ENCODE measurements at places on chromosomes 12 and 14.

- DNase-seq = no peak
Observed at GRCh38 chr14:63510538-63510937, 32.6 kb downstream of the PPP2R5E start.

DNA sequence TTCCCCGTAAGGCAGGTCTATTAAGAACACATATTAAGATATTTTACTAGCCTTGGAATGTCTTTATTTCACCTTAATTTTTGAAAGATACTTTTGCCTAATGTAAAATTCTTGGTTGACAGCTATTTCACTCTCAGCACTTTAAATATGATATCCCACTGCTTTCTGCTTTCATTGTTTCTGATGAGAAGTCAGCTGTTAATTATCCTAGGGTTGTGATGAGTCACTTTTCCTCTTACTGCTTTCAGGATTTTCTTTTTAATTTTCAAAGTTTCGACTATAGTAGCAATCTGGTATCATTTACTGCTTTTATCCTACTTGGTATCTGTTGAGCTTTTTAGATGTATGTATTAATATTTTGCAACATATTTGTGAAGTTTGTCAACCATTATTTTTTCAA is 578.9 kb upstream of the ATP2B1 start:
- no peak for DNase-seq

DNA sequence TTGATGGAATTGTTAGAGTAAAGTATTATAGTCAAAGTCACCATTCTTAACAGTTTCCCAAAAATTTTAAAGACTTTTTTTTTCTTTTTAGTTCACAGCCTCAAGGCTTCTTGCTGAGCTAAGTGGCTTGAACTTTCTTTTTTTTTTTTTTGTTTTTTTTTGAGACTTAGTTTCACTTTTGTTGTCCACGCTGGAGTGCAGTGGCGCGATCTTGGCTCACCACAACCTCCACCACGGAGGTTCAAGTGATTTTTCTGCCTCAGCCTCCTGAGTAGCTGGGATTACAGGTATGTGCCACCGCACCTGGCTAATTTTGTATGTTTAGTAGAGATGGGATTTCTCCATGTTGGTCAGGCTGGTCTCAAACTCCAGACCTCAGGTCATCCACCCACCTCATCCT is 92.8 kb downstream of the SETD3 start:
- no peak for DNase-seq

DNA sequence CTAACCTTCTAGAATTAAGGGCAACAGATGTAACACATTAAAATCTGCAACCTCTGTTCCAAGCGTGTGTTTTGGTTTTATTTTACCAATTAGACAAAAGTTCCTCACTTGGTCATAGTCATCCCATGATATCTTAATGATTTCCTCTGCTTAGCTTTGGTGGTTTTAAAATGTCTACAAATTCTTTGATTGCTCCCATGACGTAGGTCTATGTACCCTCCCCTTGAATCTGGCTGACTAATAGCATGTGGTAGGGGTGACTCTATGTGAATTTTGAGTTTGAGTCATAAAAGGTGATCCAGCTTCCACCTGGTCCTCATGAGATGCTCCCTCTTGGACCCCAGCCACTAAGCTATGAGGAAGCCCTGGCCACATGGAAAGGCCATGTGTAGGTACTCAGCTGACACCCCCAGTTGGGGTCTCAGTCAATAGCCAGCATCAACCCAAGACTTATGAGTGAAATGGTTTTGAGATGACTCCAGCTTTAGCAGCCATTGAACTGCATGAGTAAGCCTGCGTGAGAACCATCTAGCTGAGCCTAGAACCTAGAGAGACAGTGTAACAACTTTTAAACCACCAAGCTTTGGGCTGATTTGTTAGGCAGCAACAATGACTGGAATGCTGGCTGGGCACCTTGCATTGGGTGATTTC is 247.1 kb downstream of the MSRB3 start:
- DNase-seq = peak; percentile 1

DNA sequence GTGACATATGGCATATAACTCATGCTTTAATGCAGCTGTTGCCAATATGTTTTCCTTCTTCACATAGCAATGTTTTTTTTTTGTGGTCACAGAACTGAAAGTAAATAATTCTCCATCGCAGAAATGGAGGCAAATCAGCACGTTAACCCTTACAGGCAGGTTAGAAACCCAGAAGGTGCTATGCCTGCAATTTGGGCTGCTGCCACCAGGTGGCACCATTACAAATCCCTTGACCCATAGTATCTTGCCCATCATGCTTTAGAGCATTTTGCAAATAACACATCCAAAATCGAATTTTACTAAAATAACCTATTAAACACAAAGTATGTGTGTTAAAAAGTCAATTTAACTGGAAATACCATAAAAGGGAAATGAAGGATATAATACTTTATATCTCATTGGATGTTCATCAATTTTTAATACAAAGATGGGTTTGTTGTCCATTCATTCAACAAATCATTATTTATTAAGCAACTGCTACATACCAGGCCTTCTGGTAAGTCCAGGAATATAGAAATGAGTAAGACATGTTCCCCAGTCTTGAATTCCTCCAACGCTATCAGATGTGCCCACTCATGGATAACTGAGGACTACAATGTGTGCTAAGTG is 340.1 kb downstream of the GLT1D1 start:
- DNase-seq = no peak

DNA sequence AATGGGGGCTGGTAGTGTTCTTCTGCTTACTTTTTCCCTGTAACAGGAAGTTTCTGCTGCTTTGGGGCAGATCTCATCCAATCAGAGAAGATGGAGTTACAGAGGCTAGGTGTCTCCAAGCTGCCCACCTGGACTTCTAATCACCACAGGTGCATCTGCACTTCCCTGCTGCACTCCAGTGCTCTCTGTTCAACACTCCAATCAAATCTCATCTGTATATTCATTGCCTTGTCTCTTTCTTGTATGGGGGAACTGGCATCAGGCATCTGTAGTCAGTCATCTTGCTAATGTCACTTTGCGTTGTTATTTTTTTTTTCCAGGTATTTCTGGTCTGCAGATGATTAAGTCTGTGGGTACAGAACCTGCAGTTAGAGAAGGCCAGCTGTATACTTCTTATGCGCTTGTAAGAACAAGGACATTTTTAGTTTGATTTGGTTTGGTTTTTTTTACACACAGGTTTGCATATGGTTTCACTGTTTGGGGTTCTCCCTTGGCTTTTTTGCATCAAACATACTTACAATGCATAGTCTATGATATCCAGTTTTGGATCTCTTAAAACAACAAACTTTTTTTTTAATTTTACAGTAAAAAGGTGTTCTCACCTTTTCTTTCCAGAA is 116.0 kb downstream of the METTL25 start:
- DNase-seq = no peak

GRCh38 chr12:981961-982360 is 9.1 kb upstream of the ERC1 start:
- no peak for DNase-seq

DNA sequence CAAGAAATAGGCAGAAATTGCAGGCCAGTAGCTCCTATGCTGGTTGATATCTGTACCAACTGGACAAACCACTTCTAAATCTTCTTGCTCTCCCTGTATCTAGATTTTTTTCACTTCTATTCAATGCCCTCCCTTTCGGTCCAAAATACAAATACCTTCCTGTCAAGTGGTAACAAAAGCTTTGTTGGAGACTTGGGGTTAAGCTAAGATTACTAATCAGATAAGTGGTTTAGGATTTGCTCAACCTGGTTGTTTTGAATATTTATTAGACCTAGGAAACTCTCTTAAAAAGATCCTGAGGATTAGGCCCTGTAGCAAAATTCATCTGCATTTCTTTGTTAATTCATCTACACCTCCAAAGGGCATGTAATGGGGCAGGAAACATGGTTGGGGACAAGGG is 410.1 kb downstream of the NAV3 start:
- DNase-seq = no peak

All from kidney glomerular epithelial cell (primary cell).